Right atrium auricular region (tissue), 2 donors: ENCODE measurements at places on chromosomes 11 and 22. TPM values are rescaled to one million over a fixed set of nuclear protein-coding genes. Genes with fewer than 3 reads are reported as not detected.

DNA sequence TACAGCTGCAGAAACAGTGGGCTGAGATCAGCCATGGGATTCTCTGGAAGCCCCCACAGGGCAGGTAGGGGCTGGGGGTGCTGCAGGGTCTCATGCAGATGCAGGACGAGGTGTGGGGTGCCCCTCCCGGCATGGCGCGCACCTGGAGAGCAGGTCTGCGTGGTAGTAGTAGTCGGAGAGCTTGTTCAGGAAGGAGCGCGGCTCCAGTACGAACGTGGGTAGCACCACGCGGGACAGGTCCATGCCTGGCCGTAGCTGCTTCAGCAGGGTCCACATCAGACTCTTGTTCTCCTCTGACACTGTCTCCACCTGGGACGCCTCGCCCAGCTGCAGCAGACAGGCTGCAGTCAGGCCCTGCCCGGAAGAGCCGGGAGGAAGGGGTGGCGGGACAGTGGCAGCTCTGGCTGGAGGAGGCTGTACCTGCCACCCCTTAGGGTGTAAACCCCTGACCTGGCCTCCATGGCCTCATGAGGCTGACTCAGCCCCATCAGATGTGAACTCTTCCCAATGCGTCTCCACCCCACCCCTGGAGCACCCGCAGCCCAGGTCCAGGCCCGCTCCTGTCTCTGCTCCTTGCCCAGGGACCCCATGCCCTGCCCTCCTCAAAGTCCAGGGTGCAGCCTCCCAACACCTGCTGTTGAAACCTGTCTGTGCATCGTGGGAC is 47.0 kb upstream of the CARS1 start:
- peak; percentile 44 for DNase-seq

SCGB1C1 gene
- total RNA-seq = not detected

GRCh38 chr11:73404048-73404447 is 27.8 kb downstream of the RELT start:
- no peak for DNase-seq

DNA sequence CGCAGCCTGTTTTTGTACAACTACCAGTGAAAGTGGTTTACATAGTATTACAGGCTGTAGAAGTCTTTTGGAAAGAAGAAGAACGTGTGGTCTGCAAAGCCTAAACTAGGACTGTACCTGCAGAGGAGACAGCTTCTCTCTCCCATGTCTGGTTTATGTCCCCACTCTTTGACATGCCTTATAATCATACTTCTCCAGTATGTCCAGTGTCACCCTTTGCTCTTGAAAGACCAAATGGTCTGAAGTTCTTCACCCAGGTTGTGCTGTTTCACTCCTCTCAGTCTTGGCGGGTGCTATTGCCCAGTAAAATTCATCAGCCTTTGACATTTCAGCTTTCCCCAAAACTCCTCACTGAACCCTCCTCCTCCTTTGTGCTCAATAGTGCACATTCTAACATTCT is 676.0 kb upstream of the TENM4 start:
- DNase-seq = no peak

GRCh38 chr11:28878025-28878424 is 769.8 kb downstream of the METTL15 start:
- DNase-seq = no peak

GRCh38 chr11:129894278-129895125 is 876 bp downstream of the NFRKB start:
- no peak for DNase-seq

GRCh38 chr11:119352857-119353260 is 6.4 kb upstream of the MFRP start:
- no peak for DNase-seq

- DNase-seq = peak; percentile 79
Observed at GRCh38 chr11:69280994-69281393, 13.0 kb upstream of the MYEOV start.

SF3B2 gene
- 62.5 TPM for total RNA-seq

OR10AG1 gene
- not detected for total RNA-seq

DNA sequence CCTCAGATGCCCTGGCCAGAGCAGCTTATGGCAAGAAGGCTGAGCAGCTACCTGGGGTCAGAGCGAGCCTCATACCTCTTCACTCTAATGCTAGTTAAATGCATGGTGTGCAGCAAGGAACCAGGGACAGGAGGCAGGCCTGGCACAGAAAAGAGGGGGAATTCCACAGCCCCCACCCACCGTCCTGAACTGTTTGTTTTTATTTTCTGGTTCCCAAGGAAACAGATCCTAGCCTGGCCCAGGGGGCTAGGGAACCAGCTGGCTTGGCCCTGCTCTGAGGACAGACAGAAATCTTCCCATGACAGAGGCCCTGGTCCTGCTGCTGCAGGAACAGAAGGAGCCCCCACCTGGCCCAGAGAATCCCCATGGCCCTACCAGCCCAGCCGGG is 40.4 kb downstream of the SLCO2B1 start:
- no peak for DNase-seq

- DNase-seq = no peak
Observed at GRCh38 chr22:38699784-38700183, 959 bp downstream of the JOSD1 start.

DNA sequence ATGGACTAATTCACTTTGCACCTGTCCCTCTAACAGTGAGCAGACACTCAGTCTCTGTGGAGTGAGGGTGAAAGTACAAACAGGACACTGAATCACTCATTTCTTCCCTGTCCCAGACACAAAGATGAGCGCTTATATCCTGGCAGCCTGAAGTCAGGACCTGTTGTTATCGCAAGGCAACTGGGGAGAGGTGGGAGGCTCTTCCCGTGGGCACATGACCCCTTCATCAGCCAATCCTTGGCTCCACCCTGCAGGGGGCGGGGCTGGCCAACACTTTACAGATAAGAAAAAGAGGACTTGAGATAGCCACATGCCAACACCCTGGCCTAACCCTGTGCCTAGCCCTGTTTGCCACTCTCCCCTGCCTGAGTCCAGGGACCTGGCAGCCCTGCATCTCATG is 29.5 kb upstream of the TESMIN start:
- peak; percentile 61 for DNase-seq

GRCh38 chr22:27327981-27328721 is 473.4 kb downstream of the MN1 start:
- DNase-seq = peak; percentile 52

DNA sequence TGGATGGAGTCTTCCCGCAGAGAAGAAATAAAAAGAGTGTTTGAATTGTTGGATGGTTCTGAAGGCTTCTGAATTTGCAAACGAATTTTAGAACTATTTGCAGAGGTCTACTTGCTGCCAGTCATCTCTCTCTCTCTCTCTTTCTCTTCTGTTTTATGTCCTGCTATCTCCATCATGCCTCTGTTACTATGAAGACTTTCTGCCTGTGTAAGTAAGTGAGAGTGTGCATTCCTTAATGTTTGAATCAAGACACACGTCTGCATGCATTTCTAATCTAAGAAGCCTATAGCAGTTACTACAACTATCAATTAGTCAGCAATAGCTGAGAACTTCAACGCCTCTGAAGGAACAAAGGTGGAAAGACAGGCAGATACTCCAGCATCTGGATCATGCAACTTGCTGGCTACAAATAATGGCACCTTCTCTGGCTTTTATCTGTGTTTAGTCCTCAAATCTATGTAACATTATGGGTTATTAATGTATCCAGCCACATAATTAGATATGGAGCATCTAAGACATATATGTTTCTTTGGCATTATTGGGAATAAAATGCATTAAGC is 191.5 kb upstream of the BLID start:
- no peak for DNase-seq

DNA sequence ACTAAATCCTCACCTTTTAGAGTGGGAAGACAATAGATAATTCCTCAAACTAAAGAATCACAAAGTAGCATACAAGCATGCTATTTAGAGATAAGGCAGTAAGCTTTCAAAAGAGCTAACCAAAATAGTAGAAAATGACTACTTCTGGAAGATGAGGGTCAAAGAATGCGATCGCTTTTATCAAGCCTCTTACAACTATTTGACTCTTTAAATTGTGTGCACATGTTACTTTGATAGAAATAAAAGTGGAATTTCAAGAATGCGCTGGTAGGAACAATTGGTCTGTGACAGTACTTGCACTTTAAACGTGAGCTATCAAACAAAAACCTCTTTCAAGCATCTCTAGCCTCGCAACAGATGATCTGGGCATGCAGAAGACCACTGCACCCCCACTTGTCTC is 97.3 kb downstream of the COMMD9 start:
- DNase-seq = no peak

DNA sequence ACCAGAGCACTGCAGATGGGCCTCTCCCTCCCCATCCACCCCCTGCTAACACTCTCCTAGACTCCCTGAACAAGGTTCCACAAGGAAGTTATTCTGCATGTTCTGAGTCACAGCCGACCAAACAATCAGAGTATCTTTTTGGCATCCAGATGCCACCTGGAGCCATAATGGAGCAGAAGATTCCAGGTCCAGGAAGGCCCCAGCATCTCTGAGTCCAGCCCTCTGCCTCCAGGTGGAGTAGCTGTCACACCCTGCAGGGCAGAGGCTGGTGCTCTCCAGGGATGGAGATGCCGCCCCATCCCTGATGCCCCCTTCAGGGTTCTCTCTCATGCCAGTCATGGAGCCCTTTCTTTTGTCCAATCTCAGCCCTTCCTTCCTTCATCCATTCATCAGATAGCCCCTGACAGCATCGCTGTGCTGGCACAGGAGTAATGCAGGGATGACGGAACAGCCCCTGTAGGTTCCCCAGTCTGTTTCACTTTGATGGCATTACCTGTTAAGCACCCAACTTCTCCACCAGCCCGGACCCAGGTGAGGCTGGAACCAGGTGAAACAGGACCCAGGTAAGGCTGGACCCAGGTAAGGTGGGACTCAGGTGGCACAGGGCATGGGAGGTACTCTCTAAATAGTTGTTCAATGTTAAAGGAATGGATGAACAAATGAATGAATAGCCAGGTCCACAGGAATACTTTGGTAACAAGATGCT is 20.1 kb upstream of the TSKU start:
- DNase-seq = no peak

GRCh38 chr11:60265373-60266214 is 14.9 kb upstream of the MS4A4A start:
- no peak for DNase-seq

- no peak for DNase-seq
Observed at GRCh38 chr11:34198523-34198922, 93.1 kb downstream of the NAT10 start.

- DNase-seq = peak; percentile 56
Observed at GRCh38 chr11:10502770-10503169, 38.2 kb downstream of the RNF141 start.

HINFP gene
- 11.2 TPM for total RNA-seq

DNA sequence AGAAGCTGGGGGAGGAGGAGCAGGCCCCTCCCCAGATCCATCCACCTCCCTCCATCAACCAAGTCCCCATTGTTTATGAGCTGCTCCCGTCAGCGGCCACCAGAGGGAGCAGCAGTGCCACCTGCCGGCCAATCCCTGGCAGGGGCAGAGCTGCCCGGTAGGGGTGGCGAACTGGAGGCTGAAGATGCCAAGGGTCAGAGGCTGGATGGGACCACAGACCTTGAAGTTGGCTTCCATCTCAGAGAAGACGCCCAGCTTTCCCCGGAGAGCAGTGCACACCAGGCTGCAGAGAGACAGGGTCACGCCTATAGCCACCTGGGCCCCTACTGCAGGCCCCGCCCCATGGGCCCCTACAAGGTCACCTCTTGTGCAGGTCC is 3.6 kb downstream of the FIBP start:
- no peak for DNase-seq

DNA sequence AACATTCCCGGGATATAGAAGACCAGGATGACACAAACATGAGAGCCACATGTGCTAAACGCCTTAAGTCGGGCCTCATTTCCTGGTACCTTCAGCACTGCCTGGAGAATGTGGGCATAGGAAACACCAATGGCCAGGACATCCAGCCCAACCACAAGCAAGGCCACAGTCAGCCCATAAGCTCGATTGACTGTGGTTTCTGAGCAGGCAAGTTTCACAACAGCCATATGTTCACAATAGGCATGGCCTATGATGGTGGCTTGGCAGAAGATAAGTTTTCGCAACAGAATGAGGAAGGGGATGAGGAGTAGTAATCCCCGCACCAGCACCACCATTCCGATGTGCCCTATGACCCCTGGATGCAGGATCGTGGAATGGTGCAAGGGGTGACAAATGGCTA is 26.9 kb upstream of the OR56A1 start:
- no peak for DNase-seq

RTN4RL2 gene
- total RNA-seq = 0.94 TPM

- no peak for DNase-seq
Observed at GRCh38 chr11:111395749-111396148, 16.7 kb upstream of the POU2AF1 start.

DNA sequence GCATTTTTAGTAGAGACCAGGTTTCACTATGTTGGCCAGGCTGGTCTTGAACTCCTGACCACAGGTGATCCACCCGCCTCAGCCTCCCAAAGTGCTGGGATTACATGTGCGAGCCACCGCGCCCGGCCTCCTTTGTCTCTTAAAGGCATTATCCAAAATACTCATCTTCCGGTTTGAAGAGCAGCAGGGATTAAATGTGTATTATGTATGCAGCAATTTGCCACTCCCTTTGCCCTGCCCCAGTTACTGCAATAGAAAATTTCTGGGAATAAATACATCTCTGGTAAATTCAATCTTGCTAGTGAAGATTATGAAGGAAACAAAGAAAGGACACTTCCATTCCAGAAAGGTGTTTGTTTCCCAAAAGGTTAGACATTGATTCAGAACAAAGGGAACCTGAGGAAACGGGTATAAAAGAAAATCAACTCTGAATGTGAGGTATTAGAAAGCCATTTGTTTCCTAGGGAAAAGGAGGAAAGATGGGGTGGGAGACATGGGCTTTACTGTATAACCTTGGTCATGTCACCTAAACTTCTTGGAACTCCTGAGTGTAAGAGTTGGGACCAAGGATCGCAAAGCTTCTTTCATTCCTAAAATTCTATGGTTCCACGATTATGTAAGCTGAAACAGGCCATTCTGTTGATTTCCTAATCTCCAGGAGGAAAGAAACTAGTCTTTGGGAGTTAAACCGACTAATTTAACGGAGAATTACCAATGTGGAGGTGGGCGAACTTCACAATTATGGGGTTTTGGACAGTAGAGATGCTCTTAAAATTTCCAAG is 959 bp upstream of the HIPK3 start:
- no peak for DNase-seq

- DNase-seq = no peak
Observed at GRCh38 chr22:23684026-23684425, 6.8 kb upstream of the RGL4 start.

TCN1 gene
- total RNA-seq = not detected

VSIG10L2 gene
- not detected for total RNA-seq

- DNase-seq = no peak
Observed at GRCh38 chr11:111627591-111627990, 25.3 kb downstream of the SIK2 start.

TMEM121B gene
- 0.55 TPM for total RNA-seq

MOV10L1 gene
- 0.43 TPM for total RNA-seq

RIMBP3C gene
- total RNA-seq = not detected

MMP13 gene
- total RNA-seq = not detected
